ENCODE measurements at places on chromosomes 2 and 18.
A peak's percentile ranks its signal among the peaks of the same experiment; 100 is the strongest.

DNA sequence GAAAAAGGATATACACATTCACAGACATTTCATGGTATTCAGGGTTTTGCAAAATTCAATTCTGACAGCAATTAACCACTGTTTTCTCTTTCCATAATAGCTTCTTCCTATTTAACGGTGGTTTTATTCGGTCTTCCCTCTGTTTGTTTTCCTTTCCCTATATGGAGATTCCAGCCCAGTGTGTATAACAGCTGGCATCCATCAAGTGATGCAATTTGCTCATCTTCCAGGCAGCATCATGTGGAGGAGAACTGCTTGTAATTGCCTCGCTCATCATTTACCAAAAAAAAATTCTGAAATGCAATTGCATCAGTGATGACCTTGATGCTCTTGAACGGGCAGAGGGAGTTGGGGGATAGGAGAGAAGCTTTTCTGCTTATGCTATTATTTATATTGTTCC, 165.9 kb upstream of the PGAP1 start:
- peak; percentile 26 for DNase-seq

DNA sequence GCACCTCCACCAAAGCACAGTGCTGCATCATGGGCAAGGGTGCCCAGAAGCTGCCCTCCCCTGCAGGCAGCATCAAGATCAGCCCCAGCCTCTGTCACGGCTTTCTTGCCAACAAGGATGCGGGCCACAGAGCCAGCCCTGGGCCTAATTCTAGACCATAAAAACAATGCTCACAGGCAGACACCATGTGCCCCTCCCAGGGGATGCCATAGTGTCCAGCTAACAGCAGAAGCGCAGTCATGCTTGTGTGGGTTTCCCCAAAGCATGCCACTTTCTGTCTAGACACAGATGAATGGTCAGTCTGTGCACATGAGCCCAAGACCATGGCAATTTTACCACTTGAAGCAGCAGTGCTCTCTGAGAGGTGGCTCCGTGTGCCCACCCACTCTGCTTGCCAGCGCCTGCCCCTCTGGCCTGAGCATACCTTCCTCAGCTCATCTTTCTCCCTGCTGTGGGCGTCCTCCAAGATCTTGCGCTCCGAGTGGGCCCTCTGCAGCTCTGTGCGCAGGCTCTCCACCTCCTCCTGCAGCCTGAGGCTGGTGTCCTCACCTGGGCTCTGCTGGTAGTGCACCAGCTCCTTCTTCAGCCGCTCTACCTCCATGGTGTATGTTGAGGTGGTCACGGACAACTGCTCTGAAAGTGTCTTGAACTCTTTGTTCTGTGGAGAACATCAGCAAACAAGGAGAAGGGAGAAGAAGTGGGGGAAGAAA, 81.3 kb upstream of the ACAA2 start:
- DNase-seq = no peak

- no peak for DNase-seq
These were observed 269.3 kb upstream of the NCKAP5 start for GRCh38 chr2:133837441-133838094.

DNA sequence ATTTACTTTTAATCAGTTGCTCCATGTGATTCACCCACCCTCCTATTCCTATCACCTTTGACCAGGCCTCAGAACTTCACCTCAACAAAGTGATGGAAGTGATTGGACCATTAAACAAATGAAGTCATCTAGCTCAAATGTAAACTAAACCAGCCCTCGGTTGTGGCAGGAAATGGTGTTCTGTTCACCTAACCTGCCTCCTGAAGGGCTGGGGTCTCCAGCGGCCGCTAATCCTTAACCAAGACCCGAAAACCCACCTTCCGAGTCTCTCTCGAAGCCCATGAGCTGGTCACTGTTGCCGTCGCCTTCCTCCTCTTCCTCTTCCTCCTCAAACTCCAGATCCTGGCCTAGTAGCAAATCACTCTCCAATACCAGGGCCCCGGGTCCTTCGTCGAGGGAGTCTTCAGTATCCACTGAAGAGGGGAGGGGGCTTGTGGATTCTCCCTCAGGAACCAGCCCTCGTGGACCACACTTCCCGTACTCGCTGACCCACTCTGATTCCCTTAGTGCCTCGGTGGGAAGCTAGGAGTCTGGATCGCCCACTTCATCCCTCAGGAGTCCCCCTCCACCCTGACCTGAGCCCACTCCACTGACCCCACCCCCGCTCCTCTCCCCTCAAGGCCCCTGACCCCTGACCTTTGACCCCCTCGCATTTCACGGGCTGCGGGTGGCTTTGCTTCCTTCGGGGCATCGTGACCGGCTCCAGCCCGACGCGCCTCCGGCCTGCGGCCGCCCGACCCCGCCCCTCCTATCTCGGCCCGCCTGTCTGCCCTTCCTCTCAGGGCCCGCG, 503 bp downstream of the ZNF513 start:
- peak; percentile 77 for DNase-seq

DNA sequence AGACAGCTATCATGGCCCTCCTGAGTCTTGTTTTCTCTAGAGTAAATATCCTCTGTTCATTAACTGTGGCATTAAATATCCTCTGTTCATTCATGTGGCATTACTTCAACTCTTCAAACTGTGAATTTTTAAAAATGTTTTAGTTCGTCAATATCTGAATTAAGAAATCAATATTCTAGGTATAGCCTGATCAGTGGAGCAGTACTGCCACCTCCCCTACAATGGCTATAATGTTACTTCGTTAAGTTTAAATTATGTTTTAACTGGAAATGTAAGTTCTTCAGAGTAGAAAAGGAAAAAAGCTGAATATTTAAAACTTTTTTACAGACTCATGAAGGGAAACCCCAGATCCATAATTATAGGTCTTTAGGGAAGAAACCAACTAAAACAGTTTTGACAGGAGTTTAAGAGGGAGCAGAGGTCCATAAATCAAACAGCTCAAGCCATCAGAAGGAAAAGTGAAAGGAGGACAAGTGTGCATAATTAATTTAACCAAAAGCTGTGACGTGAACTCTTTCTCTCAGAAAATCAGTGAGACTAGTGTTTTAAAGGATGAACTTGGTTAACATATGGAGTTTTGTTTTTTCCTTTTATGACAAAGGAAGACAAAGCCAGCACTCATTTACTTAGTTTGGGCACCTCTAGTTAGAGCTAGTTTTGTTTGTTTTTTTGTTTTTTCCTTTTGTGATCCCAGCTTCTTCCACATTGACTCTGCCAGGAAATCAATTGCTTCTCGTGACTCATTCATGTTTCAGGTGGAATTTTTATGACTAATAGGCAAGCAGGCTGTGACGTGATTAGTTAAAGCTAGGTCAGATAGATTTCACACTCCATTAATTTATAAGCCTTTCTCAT, 44.9 kb downstream of the RBBP8 start:
- no peak for DNase-seq

DNA sequence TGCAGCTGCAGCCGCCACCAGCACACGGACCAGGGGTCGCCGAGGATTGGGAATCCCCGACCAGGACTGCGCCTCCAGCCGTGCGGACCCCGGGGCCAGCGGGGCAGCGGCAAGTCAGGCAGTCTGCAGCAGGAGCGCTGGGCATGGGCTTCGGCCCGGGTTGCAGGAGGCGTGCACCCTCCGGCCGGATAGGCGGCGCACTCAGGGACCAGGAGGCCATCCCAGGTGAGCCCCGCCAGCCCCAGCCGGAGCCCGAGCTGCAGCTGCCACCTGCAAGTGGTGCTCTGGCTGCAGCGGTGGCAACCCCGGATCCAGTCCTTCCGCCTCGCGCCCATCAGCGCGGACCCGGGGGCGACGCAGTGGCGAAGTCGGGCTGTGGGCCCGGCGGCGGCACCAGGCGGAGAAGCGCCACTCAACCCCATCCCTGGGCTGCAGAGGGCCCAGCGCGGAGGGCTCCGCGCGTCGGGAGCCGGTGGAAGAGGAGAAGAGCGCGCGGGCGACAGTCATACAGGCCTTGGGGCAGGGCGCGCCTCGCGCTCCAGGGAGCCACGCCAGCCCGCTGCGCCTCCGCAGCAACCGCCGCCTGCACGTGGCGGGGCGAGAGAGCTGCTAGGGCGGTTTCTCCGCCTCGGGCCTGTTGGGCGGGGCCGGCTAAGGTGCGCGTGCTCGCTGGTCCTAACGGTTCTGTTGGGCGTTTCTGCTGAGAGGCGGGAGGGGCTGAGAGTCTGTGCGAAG, 73.8 kb downstream of the RPIA start:
- peak; percentile 75 for DNase-seq

GRCh38 chr18:40006634-40007033, 1948.4 kb upstream of the PIK3C3 start:
- no peak for DNase-seq

DNA sequence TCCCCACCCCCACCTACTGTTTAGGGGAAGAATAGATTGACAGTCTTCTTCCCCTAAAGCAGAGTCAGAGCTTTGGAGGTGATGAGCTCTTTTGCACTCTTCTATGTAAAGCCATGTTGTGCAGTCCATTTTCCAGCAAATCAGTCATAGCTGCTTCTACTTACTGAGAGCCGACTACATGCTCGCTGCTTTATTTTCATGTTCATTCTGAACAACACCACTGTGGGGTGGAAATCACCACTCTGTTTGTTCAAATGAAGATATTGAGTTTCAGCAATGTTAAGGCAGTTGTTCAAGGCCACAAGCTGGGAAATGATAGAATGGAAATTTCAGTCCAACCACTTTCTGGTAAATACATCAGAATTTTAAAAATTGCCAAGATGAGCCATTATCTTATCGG, 88.3 kb downstream of the INSIG2 start:
- no peak for DNase-seq

- no peak for DNase-seq
These were observed 1.9 kb upstream of the ITGB6 start for GRCh38 chr2:160201849-160202539.

DNA sequence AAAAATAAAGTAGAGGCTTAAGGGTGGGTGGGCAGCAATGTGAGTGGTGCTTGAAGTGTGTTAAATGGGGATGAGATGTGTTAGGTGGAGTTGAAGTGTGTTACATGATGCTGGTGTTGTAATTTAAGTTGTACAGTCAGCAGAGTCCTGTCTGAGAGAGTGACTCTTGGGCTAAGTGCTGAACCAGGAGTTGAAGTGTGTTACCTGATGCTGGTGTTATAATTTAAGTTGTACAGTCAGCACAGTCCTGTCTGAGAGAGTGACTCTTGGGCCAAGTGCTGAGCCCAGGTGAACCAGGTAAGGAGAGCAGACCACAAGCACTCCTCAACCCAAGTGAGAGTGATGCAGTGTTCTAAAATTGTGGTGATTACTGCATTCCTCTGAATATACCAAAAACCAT, 40.6 kb downstream of the LCLAT1 start:
- no peak for DNase-seq

GRCh38 chr2:71669058-71669456, 215.7 kb downstream of the DYSF start:
- no peak for DNase-seq

- DNase-seq = no peak
These were observed 31.9 kb downstream of the DSC3 start for GRCh38 chr18:31010601-31011000.

DNA sequence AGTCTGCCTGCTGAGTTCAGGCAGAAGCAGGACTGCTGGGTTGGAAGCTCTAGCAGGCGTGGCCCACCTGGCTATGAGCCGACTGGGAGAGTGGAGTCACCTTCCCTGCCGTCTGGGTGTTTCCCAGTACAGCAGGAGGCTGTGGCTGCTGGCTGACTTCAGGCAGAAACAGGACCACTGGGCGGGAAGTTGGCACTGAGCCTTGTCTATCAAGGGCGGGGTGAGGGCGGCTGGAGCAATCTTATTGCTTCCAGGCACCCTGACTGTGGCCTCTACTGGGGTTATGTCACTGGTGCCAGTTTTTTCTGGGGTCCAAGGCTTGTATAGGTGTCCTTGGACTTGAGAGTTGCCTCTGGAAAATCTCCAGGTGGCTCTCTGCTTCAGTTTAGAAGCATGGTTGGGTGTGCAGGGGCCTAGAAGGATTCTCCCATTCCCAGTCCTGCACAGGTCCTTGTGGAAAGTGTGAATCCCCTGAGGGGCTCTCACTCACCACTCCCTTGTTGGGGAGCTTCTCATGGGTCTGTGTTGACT, 30.5 kb downstream of the LTBP1 start:
- DNase-seq = peak; percentile 97

GRCh38 chr18:48687346-48688042, 148.7 kb downstream of the CTIF start:
- DNase-seq = no peak

DNA sequence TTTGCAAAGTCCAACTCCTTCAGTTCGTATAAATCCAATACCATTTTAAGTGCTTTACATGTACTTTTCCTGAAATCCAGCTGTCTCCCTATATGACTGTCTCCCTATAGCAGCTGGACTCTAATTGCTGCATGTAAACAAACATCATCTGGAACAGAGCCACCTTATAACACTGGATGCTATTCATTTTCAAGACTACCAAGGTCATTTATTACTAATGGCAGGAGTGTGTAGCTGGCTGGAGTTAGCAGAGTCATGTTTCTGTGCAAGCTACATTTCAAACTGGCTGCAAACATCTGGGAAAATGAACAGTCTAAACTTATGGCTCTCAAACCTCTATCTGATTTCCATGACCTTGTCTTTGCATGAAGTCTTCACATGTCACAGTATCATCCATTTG, 575.2 kb downstream of the PIK3C3 start:
- no peak for DNase-seq

- no peak for DNase-seq
These were observed 8.9 kb downstream of the ADAM23 start for GRCh38 chr2:206452242-206452641.

DNA sequence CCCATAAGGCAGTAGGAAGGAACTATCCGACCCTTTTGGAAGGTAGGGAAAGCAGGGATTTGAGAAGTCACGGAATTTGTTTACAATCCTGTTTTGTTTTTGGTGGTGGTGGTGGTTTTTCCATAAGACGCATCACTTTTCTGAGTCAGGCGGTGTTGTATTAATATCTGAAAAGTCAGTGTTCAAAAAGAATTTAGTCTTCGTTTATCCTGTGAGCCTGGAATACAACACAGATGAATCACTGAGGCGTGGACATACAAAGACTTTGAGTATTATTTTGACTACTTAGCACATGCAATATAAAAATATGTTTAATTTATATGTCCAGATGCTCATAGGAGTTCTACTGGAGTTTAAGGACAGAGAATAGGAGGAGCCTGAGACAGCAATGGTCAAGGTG, 785 bp downstream of the ZNF892 start:
- DNase-seq = no peak

- DNase-seq = no peak
These were observed 27.6 kb downstream of the MRPL33 start for GRCh38 chr2:27798948-27799645.

DNA sequence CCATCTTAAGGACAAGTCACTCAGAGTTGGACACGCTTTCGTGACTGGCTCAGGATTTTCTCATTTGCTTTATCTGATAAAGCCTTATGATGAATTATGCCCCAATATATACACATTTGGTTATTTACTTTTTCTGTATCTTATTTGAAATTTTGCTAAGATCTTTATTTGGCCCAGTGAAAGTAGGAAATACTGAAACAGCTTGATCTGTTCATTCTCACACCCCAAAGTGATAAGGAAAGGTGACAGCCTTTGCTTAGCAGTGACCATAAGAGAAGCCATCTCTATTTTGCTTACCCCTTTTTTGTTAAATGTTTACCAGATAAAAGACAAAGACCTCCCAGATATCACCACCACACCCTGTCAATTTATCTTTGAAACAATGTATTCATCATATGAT, 428.3 kb downstream of the PARD3B start:
- DNase-seq = no peak

All from colonic mucosa (tissue), 4 donors.